ENCODE measurements at places on chromosomes 2 and 18. TPM values are rescaled to one million over a fixed set of nuclear protein-coding genes. Genes with fewer than 3 reads are reported as not detected.
A peak's percentile ranks its signal among the peaks of the same experiment; 100 is the strongest.

GRCh38 chr2:100453853-100454252 is 16.4 kb upstream of the NMS start:
- H3K27me3 ChIP-seq, result no peaks in the 10 kb centered on the region
- DNase-seq, result no peak
- peaks cover 3% of the 10 kb centered on the region for H3K36me3 ChIP-seq
- no peaks in the 10 kb centered on the region for H3K4me1 ChIP-seq

DNA sequence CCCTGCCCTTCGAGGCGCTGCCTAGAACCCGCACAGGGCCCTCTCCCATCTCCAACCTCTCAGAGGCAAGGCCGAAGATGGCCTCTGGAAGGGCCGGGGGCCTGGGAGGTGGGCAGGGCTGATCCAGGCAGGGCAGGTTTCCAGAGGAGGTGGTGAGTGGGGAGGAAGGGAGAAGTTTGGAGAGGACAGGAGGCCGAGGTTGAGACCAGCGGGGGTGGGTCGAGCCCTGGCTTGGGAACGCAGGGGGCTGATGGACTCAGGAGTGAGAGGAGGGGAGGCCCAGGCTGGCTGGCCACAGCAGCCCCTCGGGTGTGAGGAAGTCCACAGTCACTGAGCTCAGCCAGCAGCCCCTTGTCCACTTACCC is 10.5 kb downstream of the CAPN10 start:
- no peak for DNase-seq
- no peak overlapping the region for H3K27ac ChIP-seq
- H3K4me3 ChIP-seq, result no peak overlapping the region
- H3K4me1 ChIP-seq, result no peaks in the 10 kb centered on the region
- H3K27me3 ChIP-seq, result no peaks in the 10 kb centered on the region

DNA sequence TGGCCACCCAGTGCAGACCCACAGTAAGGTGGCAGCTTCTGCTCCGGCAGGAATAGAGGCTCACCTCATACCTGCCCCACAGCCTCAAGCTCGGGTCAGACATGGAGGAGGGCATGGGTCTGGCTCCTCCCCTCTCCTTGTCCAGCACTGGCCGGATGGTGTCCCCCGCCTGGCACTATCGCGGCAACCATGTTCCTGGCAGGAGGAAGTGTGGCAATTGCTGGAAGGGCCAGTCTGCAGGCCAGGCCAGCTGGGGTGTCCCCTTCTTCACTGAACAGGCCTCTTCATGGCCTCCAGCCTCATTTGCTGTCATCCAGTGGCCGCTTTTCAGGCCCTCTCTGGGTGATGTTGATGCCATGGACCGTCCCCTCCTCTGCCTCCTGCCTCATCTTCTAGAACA is 41.4 kb upstream of the SMAD7 start:
- no peak overlapping the region for H3K4me3 ChIP-seq
- DNase-seq, result no peak
- H3K36me3 ChIP-seq, result no peaks in the 10 kb centered on the region

GRCh38 chr2:205750797-205751196 is 68.5 kb downstream of the NRP2 start:
- no peaks in the 10 kb centered on the region for H3K27me3 ChIP-seq
- H3K4me1 ChIP-seq, result peaks cover 33% of the 10 kb centered on the region
- peaks cover 34% of the 10 kb centered on the region for H3K36me3 ChIP-seq

GRCh38 chr2:202133200-202133908 is 60.3 kb downstream of the KIAA2012 start:
- H3K27ac ChIP-seq, result no peak overlapping the region
- H3K4me1 ChIP-seq, result peaks cover 7% of the 10 kb centered on the region
- H3K27me3 ChIP-seq, result no peaks in the 10 kb centered on the region
- no peak overlapping the region for H3K4me3 ChIP-seq

DNA sequence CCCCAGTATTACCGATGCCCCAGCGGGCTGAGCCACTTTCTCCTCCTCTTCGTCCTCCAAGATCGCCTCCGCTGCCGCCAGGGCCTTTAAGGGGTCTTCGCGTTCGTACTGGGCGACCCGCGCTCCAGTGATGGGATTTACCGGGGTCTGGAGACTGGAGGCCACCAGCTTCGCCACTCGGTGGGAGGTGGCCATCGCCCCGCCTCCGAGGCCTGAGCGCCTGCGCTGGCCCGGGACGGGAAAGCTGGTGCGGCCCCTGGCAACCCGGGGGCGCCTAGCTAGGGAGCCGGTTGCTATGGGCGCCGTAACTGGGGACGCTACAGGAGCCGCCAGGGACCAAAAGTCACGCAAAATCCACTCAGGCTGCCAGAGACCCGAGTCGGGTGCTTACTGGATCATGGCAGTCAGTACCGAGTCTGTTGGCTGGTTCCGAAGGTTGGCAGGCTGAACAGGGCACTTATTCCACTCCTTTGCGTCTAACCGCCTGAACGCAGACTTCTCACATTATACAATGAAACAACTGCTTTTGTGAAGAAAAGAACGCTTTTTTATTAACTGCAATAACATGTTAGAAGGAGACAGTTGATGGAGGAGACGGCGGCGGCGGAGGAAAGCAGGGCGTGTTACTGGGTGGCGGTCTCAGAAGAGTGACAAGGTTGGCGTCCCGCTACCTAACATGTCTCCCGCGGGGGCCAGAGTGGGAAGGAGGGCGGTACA is at the start of gene FAM161A:
Gene FAM161A (minus strand): TSS at position 214 of the 717 bp plus-strand sequence. CDS start 19 bp downstream, at position 195.
- peak within 1 kb of the TSS; percentile 94 for H3K4me3 ChIP-seq
- H3K27me3 ChIP-seq, result no peaks in the 10 kb centered on the region
- H3K4me1 ChIP-seq, result peaks cover 27% of the 10 kb centered on the region

DNA sequence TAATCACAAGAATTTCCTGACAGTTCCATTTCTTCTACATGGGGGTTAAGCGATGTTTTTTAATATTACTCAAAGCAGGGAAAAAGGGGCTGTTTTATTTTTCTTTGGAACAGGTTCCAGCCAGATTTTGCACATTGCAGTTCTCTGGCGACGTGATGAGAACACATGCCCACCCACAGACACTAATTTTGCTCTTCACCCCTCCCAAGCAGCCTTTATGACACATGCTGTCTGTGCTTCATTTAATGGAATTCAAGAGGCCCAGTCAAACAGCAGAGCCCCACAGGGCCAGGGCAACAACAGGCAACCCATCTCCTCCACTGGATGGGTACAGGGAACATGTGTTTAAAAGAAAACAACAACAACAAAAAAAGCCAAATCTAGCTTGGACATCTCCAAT is 70.8 kb downstream of the SPRED2 start:
- peaks cover 68% of the 10 kb centered on the region for H3K4me1 ChIP-seq
- H3K27ac ChIP-seq, result peak overlapping the region; percentile 13
- no peaks in the 10 kb centered on the region for H3K27me3 ChIP-seq
- no peak for DNase-seq

DNA sequence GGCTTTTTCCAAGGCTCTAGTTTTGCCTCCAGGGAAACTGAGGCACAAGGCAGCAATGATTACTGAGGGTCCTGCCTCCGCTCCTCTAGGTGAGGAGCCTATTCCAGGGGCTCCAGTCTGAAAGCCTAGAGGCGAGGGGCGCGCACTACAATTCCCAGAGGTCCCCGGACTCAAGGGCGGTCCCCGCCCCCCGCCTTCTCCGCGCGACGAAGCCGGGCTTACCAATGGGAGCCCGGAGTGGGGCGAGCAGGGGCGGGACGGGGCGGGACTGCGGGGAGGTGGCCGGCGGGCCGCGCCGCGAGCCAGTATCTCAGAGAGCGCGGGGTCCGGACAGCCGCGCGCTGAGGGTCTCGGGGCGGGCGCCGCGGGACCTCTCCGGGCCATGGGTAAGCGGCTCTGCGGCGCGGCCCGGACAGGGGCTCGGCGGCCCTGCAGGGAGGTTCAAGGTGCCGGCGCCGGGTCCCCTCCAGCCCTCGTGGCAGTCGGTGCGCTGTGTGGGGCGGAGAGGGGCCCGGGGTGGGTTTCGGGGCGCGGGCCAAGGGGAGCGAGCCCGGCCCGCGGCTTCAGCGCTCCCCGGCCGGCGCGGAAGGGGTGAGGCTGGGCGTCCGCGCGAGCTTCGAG is at the start of gene ARID5A:
Gene ARID5A (plus strand): TSS at position 308 of the 621 bp plus-strand sequence. CDS start 75 bp downstream, at position 383.
- H3K27me3 ChIP-seq, result no peaks in the 10 kb centered on the region
- peak within 1 kb of the TSS; percentile 90 for H3K4me3 ChIP-seq
- peak within 1 kb of the TSS; percentile 67 for H3K27ac ChIP-seq
- DNase-seq, result peak; percentile 84

DNA sequence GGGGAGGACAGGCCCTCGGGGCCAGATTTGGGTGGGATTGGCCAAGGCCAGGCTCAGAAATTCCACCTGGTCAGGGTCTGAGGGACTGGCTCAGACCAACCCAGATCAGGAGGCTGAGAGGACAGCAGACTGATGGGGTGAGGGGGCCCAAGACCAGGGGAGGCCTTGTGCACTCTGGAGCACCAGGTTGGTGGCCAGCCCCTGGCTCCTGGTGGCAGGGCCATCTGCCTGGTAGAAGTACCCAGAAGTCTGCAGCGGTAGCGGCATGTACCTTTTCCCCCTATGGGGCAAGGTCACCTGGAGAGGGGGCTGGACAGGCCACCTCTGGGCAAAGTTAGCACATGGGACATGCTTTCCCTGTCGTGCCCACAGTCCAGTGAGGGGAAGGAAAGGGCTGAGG is 21.2 kb upstream of the ODC1 start:
- no peaks in the 10 kb centered on the region for H3K36me3 ChIP-seq
- H3K27me3 ChIP-seq, result no peaks in the 10 kb centered on the region
- DNase-seq, result no peak
- no peak overlapping the region for H3K4me3 ChIP-seq
- H3K27ac ChIP-seq, result no peak overlapping the region

- H3K4me3 ChIP-seq, result peak overlapping the region; percentile 1
- peak overlapping the region; percentile 96 for H3K27ac ChIP-seq
- DNase-seq, result no peak
- peaks cover 3% of the 10 kb centered on the region for H3K27me3 ChIP-seq
Measured at GRCh38 chr2:236576953-236577352, 7.3 kb downstream of the ACKR3 start.

- peaks cover 31% of the 10 kb centered on the region for H3K4me1 ChIP-seq
- DNase-seq, result no peak
- H3K36me3 ChIP-seq, result no peaks in the 10 kb centered on the region
- no peak overlapping the region for H3K4me3 ChIP-seq
- H3K27ac ChIP-seq, result peak overlapping the region; percentile 74
Measured at GRCh38 chr2:100235581-100235980, 86.7 kb downstream of the LONRF2 start.

GRCh38 chr2:134581877-134582546 is 136.8 kb downstream of the TMEM163 start:
- no peaks in the 10 kb centered on the region for H3K36me3 ChIP-seq
- no peak overlapping the region for H3K27ac ChIP-seq
- H3K27me3 ChIP-seq, result no peaks in the 10 kb centered on the region
- H3K4me1 ChIP-seq, result no peaks in the 10 kb centered on the region
- no peak for DNase-seq

DNA sequence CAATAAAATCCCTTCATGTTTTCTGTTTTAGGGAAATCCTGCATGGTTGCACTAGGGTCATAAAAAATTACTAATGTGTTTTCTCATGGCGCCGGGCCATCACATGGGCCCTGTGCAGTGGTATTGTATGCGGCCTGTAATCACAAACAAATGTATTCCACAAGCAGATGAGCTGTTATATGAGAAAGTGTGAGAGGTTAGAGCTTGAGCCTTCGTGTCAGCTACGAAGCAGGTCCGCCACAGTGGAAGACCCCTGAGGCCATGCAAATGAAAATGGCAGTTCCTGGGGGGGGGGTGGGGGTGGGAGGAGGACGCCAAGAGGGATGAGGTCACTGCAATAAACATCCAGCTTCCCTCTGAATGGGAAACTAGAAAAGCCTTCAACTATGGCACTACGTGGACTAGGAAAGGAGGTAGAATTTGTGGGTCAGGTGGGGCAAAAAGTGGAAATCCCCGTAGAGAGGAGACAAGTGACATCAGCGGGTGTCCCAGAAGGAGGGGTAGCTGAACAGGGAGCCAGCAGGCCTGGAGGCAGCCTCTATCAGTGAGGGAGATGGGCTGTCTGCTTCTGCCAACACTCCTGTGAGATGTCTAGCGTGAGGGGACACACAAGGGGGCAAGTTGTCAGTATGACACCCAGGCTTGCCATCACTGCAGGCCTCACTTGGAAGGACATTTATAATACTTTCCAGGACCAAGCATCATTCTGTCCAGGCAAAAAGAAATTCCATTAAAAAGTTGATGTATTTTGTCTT is 130.3 kb upstream of the CTAGE1 start:
- peaks cover 11% of the 10 kb centered on the region for H3K4me1 ChIP-seq
- no peak overlapping the region for H3K4me3 ChIP-seq
- DNase-seq, result no peak
- H3K36me3 ChIP-seq, result no peaks in the 10 kb centered on the region

DNA sequence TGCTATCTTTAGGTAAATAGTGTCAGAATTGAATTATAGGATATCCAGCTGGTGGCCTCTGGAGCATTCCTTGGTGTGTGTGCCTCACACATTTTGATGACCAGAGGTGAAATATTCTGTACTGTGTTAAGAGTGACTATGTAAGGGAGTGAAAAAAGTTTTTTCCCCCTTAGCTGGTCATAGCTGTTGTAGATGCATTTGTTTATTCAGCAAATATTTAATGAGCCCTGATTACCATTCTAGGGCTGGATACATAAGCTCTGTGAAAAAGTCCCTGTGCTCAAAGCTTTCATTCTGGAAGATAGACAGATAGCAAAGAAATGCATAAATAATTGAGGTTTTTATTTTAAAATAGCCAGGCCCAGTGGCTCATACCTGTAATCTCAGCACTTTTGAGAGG is 10.9 kb downstream of the TTLL4 start:
- H3K4me3 ChIP-seq, result no peak overlapping the region
- H3K27ac ChIP-seq, result no peak overlapping the region
- H3K4me1 ChIP-seq, result peaks cover 25% of the 10 kb centered on the region
- no peak for DNase-seq
- peaks cover 22% of the 10 kb centered on the region for H3K36me3 ChIP-seq

GRCh38 chr2:129101186-129101585 is 782.5 kb upstream of the HS6ST1 start:
- no peaks in the 10 kb centered on the region for H3K36me3 ChIP-seq
- no peak overlapping the region for H3K4me3 ChIP-seq
- H3K27me3 ChIP-seq, result peaks cover 5% of the 10 kb centered on the region
- no peak for DNase-seq
- peaks cover 8% of the 10 kb centered on the region for H3K4me1 ChIP-seq
- H3K27ac ChIP-seq, result no peak overlapping the region

DNA sequence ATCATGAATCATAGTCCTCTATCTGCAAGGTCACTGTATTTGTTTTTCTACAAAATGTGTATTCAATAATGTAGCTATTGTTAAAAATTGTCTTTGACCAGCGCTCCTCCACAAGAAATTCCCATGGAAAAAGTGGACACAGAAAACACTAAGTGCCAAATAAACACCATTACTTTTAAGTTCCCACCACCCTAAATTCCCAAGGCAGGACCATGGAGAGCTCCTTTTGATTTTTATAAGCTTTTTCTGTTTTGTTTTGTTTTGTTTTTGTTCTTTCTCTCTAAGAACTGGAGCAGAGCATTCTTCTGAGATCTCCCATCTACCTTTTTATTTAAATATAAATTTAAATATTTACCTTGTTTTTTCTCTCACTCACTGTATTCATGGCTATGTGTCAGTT is 44.5 kb downstream of the LRATD1 start:
- H3K27me3 ChIP-seq, result no peaks in the 10 kb centered on the region
- no peaks in the 10 kb centered on the region for H3K36me3 ChIP-seq
- no peak for DNase-seq
- H3K4me1 ChIP-seq, result no peaks in the 10 kb centered on the region
- H3K27ac ChIP-seq, result no peak overlapping the region

Gene CHST9
- total RNA-seq, result 0.49 TPM

Gene AQP12A
- not detected for total RNA-seq

Gene AFF3
- 20.9 TPM for total RNA-seq

Gene RNU2-63P
- total RNA-seq, result 24.6 TPM

Gene ARHGAP25
- total RNA-seq, result 3.0 TPM

Gene SULT1C2
- 0.19 TPM for total RNA-seq

Gene GKN1
- total RNA-seq, result not detected
